Activated T-cell treated with anti-CD3 and anti-CD28 coated beads, Interleukin-2, amount 50 U/mL, for 72 hours (primary cell): ENCODE measurements at places on chromosomes 13 and 19.

DNA sequence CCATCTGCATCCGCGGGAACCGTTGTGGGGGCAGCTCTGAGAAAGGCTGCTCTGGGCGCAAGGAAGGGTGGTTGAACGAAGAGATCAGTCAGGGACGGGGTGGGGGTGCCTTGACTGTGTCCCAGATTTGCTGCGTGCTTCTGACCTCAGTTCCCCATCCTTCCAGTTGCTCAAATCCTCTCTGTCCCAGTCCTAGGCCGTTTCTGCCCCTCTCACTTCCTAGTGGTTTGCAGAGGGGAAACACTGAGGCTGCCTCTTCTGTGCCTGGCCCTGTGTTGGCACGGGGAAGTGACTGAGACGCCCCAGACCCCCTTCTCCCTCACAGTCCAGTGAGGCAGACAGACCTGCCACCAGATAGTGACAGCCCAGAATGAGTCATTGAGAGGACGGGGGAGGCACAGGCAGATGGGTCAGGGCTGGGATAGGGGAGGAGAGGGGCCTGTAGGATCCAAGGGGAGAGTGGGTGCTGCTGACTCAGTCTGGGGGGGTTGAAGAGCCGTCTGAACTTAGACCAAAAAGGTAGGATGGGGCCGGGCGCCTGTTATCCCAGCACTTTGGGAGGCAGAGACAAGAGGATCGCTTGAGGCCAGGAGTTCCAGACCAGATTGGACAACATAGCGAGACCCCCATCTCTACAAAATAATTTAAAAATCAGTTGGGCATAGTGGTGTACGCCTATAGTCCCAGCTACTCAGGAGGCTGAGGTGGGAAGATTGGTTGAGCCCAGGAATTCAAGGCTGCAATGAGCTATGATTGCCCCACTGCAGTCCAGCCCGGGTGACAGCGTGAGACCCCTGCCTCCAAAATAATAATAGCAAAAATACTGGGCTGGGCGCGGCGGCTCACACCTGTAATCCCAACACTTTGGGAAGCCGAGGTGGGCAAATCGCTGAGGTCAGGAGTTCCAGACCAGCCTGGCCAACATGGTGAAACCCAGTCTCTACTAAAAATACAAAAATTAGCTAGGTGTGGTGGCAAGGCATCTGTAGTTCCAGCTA, 26.5 kb downstream of the NUMBL start:
- peak; percentile 21 for DNase-seq

GRCh38 chr19:56566904-56567273, 379 bp upstream of the ZNF470 start:
- peak; percentile 37 for DNase-seq

DNA sequence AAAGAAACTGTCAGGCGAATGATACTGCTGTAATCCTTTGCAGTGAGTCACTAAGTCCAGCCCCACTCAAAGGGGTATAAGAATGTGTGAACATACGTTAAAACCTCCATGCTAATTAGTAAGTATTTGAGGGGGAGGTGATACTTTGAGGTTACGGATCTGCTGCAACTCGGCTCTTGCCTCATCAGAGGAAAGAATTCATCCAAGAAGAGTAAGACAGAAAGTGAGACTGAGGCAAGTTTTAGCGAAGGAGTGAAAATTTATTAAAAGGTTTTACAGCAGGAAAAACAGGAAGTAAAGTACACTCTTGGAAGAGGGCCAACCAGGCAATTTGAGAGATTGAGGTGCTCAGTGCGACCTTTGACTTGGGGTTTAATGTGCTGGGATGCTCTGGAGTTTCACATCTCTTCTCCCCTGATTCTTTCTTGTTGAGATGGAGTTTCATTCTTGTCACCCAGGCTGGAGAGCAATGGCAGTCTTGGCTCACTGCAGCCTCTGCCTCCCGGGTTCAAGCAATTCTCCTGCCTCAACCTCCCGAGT, 9.8 kb downstream of the CLEC4M start:
- DNase-seq, result peak; percentile 58

GRCh38 chr13:21671620-21672286, 880 bp downstream of the FGF9 start:
- DNase-seq, result no peak

GRCh38 chr19:6610934-6611852, 20.2 kb upstream of the CD70 start:
- DNase-seq, result no peak

- no peak for DNase-seq
Observed at GRCh38 chr19:13537454-13537853, 31.2 kb upstream of the CACNA1A start.

GRCh38 chr13:101916108-101916774, 463.8 kb downstream of the ITGBL1 start:
- no peak for DNase-seq

DNA sequence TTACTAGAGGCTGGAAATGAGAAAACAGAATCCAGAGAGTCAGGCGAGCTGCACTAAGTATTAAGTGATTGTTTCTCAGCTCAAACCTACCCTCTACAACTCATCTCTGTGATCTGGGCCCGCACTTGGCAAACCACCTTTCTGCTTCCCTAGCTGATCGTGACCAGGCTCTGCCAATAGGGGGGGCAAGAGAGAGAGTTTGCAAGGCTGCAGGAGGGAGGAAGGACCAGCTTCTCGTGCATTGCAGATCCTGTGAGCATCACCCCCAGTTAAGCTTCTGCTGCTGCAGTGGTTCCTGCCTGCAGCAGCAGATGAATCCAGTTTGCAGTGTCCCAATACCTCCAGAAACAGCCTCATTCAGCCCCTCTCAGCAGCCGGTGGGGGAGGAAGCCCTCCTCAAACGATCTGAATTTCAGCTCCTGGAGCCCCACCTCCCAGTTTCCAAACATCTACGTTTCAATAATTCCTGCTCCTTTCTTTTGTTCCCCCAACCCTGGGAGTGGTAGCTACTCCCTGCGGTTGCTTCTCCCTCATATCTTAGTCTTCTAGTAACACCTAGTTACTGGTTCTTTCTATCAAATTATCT, 20.0 kb downstream of the XRCC1 start:
- peak; percentile 80 for DNase-seq

DNA sequence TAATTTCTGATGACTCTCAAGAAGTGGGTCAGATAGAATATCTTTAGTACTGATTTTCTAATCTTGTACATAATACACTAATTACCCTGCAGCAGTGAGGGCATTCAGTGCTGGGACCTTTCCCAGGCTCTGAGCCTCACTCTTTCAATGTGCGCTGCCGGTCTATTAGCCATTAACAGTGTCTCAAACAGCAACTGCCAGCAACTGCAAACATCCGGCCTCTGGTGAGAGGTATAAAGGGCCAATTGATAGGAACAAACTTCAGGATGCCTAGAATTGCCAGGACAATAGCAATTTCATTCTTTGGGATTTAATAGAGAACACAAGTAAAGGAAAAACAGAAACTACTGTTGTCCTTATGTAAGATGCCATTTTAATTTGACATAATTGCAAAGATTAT, 604.4 kb upstream of the SPRY2 start:
- no peak for DNase-seq

- DNase-seq, result no peak
Observed at GRCh38 chr19:40246292-40247073, 20.0 kb upstream of the CCNP start.

DNA sequence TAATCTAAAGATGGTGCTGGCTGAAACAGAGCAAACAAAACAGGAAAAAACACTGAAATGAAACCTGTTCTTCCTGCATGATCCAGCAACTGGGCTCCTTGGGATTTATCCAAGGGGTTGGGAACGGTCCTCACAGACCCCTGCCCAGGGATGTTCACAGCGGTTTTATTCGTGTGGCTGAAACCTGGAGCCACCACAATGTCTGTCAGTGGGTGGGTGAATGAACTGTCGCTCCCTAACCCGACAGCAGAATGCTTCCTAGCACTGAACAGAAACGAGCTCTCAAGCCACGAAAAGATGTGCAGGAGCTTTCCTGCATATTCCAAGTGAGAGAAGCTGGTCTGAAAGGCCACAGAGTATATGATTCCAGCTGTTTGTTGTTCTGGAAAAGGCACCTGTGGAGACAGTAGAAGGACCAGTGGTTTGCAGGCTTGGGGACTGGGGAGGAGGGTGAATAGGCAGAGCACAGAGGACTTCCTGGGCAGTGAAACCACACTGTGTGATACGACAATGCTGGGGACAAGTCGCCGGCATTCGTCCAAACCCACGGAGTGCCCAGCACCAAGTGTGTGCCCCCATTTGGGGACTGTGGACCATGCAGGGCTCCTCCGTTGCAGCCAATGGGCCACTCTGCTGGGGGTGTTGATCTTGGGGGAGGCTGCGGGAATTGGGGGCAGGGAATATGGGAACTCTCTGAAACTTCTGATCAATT, 73.9 kb downstream of the TEX29 start:
- DNase-seq, result no peak

DNA sequence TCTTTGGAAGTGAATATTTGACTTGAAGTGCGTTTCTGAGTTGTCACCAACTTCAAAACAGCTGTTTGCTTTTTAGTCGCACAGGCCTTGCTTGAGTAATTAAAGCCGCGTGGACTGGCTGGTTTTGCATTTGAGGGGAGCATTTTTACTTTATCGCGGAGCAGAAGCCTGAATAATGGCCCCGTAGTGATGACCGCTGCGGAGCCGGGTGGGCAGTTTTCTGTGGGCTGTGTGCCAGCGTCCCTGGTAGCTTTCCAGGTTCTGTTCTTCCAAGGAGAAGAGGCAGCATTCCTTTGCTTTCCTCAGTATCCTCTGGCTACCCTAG, 1.1 kb downstream of the NAA16 start:
- DNase-seq, result peak; percentile 12

DNA sequence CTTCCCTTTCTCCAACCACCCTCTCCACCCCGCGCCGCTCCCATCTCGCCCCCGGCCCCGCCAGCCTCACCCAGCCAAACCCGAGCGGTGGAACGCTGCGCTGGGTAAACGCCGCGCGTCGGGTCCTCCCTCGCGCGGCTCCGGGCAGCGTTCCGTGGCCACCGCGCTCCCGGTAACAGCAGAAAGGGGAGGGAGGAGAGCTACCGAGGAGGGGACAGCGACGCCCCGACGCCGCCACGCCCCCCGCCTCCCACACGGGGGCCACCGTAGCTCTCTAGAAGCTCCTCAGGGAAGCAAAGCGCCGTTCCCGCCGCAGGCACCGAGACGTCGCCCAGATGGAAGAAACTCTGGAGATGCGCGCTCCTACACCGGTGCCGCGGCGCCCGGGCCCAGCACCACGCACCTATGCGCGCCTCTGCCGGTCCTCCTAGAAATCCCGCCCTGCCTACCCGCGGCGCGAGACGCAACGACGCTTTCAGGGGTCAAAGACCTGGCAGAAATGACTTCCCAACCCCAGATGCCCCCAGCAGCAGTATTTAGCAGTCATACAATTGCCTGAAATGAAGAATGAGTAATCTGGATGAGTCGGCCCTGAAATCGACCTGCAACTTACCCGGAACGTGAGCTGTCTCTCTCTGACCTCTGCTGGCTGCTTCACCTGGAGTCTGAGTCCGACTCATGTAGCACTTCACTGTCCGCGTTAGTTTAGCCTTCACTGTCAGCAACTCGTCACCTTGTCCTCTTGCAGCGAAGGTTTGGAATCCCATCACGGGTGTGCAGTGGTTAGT, at the start of gene RUBCNL:
RUBCNL (minus strand) TSS at position 189 of the 788 bp plus-strand sequence. CDS start 14,777 bp downstream, outside the sequence.
- DNase-seq, result peak; percentile 72

DNA sequence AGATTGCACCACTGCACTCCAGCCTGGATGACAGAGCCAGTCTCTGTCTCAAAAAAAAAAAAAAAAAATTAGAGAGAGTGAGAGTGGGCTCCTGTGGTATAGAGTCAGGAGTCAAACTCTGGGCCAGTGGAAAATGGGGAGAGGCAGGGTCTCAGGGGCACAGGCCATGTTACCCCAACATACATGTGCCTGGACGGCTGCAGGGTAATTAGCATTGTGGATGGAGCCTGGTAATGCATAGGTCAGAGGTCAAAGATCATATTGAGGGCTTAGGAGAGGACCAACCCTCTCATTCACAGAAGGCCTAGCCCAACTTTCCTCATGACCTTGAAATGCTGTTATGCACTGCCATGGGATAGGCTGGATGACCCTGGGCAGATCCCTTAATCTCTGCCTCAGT, 7.1 kb downstream of the CLIP3 start:
- no peak for DNase-seq

GRCh38 chr13:31947105-31947504, 84.5 kb upstream of the FRY start:
- no peak for DNase-seq

DNA sequence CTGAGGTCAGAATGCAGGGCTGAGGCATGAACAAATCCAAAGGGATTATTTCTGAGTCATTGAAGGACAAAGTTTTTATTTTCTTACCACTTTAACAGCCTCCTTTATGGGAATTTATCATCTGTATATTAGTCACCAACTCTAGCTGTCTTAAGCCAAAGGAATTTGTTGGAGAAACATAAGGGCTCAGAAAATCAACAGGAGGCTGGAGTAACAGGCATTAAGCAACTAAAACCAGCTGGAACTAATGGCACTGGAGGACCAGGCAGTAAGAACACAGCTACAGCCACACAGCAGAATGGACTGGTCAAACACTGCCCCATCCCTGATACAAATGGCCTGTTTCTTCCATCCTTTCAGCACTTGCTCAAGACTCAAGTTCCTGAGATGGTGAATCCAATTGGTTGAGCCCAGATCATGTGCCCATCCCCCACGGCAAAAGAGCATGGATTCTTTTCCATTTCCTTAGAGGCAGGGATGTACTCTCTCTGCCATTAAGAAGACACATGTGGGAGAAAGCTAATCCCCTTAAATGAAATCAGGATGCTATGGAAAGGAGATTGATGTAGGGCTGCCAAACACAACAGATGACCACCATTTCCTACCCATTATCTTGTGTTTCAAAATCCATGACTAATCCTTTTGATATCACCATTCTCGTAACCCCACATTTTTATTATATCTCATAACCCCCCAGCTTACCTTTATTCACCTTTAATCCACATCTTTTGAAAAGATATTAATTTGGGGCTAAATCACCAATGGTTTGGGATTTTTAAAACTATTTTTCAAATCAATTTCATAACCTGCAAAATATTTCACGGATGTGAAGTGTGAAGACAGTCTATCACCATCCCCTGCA, 157.0 kb upstream of the FNDC3A start:
- DNase-seq, result no peak
